Progenitor cell of endocrine pancreas (in vitro differentiated cells): ENCODE measurements at places on chromosomes 3 and 15. TPM values are rescaled to one million over a fixed set of nuclear protein-coding genes. Genes with fewer than 3 reads are reported as not detected.
A peak's percentile ranks its signal among the peaks of the same experiment; 100 is the strongest.

GRCh38 chr3:184239708-184240107, 9.1 kb downstream of the ALG3 start:
- H3K27me3 ChIP-seq: peaks cover 3% of the 10 kb centered on the region
- DNase-seq: no peak
- no peak overlapping the region for H3K4me3 ChIP-seq
- no peak overlapping the region for H3K27ac ChIP-seq
- H3K36me3 ChIP-seq: peaks cover 5% of the 10 kb centered on the region

- no peaks in the 10 kb centered on the region for H3K27me3 ChIP-seq
- peaks cover 2% of the 10 kb centered on the region for H3K36me3 ChIP-seq
- H3K27ac ChIP-seq: no peak overlapping the region
- peaks cover 25% of the 10 kb centered on the region for H3K4me1 ChIP-seq
These were observed 3.7 kb upstream of the PLD1 start for GRCh38 chr3:171813897-171814460.

DNA sequence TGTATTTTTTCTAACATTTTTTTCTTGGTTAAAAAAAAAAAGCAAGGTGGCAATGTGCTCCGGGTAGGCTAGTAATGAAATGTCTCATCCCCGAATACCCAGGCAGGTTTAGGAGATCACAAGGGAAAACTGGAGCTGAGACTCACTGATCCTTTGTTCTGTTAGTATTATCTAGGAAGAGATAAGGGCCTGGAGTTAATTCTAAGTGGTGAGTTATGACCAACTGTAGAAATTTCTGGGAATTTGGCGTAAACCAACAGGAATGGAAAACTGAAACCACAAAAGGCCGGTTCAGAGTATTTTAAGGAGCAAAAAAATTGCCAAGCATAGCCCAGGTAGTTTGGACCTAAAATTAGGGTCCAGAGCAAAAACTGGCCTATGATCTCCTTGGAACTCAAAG, 12.4 kb downstream of the PPM1M start:
- peak overlapping the region; percentile 31 for H3K27ac ChIP-seq
- no peak overlapping the region for H3K4me3 ChIP-seq
- H3K27me3 ChIP-seq: no peaks in the 10 kb centered on the region

DNA sequence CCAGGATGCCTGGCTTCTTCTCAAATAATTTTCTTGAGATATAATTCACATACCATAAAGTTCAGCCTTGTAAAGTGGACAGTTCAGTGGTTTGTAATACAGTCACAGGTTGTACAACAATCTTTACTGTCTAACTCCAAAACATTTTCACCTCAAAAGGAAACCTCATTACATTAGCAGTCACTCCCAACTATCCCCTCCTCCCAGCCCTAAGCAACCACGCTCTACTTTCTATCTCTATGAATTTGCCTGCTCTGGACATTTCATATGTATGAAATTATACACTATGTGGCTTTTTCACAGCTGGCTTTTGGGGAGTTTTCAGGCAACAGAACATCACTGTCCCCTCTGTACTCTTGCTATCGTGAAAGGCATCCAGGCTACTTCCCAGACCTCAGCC, 17.5 kb downstream of the TGM5 start:
- peaks cover 4% of the 10 kb centered on the region for H3K27me3 ChIP-seq
- H3K4me1 ChIP-seq: no peaks in the 10 kb centered on the region
- H3K27ac ChIP-seq: no peak overlapping the region
- DNase-seq: no peak
- no peaks in the 10 kb centered on the region for H3K36me3 ChIP-seq
- no peak overlapping the region for H3K4me3 ChIP-seq

CFAP20DC gene
- total RNA-seq: 8.0 and 10.4 TPM in 2 replicates

FANCD2OS gene
- total RNA-seq: not detected in 2 replicates
